ENCODE measurements at places on chromosomes 1 and 21.

DNA sequence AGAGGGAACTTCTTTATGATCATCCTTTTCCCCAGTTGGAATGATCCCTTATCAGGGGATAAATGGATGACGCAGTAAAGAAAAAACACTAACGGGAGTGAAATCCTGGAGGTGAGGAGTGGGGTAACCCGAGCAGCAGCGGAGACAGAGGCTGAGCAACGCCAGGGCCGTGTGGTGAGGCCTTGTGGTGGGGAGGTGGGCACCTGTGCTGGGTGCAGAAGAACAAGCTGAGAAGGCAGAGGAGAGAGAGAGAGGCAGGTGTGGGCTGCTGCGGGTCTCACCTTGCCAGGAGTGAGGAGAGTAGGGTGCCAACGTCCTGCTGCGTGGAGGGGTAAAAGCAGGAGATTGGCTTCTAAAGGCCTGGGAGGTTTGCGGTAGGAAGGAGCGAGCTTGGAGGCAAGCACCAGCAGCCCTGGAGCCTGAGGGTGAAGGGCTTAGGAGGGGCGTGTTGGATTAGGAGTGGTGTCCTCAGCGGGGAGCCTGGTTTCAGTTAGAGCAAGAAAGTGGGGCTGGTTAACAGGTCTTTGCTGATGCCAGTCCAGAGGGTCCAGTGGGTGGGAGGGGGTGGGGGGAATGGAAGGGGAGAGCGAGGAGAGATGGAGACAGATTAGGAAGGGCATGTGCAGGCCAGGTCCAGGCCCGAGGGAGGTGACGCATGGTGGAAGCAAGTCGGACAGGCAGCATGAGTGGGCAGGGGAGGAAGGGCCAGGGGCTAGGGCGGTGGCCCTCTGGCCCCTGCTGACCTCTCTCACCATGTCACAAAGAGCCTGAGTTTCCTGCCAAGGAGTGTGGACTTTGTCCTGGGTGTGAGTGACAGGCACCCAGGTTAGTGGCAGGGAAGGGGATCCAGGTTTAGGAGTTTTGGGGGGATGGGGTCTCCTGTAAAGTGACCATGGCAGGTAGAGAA is 36.7 kb upstream of the LHX4 start:
- no peak for DNase-seq

GRCh38 chr1:205013683-205014367 is 29.2 kb upstream of the CNTN2 start:
- no peak for DNase-seq

- no peak for DNase-seq
These were observed 20.9 kb upstream of the RGL1 start for GRCh38 chr1:183783767-183784637.

DNA sequence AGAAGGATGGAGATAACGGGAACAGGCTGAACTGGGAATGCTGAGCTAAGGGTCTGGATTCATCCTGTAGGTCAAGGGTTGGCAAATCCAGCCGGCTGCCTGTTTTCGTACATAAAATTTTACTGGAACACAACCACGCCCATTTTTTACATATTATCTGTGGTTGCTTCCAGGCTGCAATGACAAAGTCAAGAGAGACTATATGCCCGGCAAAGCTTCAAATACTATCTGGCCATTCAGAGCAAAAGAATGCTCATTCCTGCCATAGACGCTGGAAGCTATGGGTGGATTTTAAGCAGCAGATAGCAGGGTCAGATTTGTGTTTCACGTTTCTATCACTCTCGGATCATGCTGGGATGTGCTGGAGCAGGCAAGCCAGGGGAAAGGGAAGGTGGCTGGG is 137.9 kb upstream of the EDN2 start:
- DNase-seq = no peak

- DNase-seq = no peak
These were observed 494 bp downstream of the APH1A start for GRCh38 chr1:150268340-150268704.

- no peak for DNase-seq
These were observed 1.4 kb downstream of the ESRRG start for GRCh38 chr1:216721863-216722262.

DNA sequence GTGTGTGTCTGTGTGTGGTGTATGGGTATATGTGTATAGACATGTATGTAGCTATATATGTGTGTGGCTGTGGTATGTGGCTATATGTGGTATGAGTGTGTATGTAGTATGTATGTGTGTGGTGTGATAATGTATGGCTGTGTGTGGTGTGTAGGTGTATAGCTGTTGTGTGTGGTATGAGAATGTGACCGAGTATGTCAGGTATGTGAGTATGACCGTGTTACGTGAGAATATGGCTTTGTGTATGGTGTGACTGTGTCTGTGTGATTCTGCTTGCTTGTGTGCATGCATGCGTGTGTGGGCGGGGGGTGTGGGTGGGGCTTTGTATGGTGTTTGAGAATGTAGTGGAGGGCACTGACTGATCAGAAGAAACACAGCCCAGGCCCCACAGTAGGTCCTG is 3.5 kb downstream of the ZNF691 start:
- no peak for DNase-seq

DNA sequence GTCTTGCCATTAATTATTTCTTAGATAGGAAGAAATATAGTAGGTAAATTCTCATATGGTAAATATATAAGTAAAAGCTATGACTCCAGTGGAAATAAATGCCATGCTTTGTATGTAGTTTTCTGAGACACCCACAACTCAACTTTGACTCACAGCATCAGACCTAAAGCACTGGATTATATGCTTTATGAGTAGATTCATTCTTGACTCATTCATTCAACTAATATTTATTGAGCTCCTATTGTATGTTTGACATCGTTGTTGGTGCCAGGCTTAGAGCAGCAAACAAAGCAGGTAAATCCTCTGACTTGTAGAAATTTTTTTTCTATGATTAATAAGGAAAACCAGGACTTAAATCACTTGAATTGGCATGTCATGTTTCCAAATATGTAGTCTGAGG is 211.4 kb downstream of the PTPRC start:
- DNase-seq = no peak

DNA sequence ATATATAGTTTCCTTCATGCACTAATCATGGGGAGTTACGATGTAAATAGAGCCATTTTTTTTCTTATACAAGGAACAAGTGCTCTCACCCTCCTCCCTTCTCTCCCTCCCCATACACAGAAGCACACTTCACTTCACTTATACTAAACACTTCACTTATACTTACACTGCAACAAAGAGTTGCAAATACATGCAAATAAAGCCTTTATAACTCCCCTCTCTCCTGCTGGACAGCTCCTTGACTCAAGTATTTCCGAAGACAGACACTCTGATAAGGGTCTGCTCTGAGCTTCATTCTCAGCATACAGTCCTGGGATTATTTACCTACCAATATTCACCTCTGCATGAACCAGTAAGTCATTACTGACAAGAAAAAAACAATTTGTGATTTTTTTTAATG is 35.6 kb upstream of the ERG start:
- DNase-seq = no peak

- no peak for DNase-seq
These were observed 216.0 kb downstream of the DYRK1A start for GRCh38 chr21:37582590-37582989.

Data from stimulated activated CD8-positive, alpha-beta memory T cell treated with anti-CD3 and anti-CD28 coated beads, Interleukin-4, amount 100 ng/mL, for 24 hours (primary cell).